Stimulated activated CD8-positive, alpha-beta memory T cell treated with anti-CD3 and anti-CD28 coated beads, Interleukin-7, amount 100 ng/mL, for 1 hour (primary cell): ENCODE measurements at places on chromosomes 4 and X.

- no peak for DNase-seq
Observed at GRCh38 chrX:39473812-39474211, 623.9 kb downstream of the BCOR start.

- no peak for DNase-seq
Observed at GRCh38 chr4:122117743-122118142, 34.4 kb upstream of the BLTP1 start.

DNA sequence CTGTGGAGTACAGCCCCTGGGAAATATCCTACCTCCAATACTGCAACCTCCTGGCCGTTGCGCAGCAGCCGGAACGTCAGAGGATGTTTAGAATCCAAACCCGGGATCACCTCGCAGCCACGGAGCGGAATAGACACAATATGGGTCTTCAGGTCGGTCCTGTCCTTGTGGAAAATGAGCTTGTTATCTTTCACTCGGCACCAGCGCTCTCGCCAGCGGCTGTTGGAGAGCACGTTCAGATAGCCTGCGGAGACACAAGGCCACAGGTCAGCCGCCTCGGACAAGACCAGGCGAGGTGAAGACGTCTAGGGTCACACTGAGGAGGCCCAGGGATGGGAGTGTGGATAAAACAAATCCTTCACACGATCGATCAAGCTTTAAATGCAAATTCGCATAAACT, 139.3 kb downstream of the AFAP1 start:
- DNase-seq, result no peak

DNA sequence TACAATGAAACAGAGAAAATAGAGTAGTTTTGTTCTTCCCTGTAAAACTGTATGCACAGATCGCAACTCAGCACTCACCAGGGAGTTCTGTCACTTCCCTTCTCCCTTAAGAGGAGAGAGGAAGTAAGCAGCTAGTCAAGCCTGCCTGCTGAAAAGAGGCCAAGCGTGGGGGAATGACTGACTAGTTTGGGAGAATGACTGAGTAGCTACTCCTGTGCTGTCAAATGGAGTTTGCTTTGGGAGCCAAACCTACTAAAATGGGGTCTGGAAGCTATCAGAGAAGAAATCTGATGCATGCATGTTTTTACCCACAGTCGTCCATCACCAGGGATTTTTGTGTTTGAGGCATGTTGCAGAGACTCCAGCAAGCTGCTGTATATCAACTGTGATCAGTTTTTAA, 54.6 kb upstream of the LHFPL1 start:
- DNase-seq, result no peak

- DNase-seq, result no peak
Observed at GRCh38 chrX:80803495-80803894, 6.2 kb downstream of the BRWD3 start.

GRCh38 chrX:46838486-46838870, 1.6 kb downstream of the RP2 start:
- no peak for DNase-seq

DNA sequence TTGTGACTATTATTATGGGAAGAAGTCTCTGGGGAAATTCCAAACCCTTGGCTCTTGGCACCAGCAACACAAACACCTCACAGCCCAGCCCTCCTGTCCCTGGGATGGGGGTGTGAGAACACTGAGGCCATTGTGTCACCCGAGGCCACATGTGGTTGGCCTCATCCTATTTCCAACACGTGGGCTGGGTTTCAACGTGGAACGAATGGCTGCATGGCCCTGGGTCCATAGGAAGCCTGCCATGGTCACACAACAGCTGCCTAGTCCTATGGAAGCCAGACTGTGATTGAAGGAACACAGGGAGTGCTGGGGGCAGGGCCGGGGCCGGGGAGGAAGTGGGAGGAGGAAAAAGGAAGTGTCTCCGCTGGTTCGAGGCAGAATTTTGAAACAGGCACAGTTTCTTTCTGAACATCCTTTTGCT, 10.0 kb downstream of the CLCN4 start:
- DNase-seq, result no peak

DNA sequence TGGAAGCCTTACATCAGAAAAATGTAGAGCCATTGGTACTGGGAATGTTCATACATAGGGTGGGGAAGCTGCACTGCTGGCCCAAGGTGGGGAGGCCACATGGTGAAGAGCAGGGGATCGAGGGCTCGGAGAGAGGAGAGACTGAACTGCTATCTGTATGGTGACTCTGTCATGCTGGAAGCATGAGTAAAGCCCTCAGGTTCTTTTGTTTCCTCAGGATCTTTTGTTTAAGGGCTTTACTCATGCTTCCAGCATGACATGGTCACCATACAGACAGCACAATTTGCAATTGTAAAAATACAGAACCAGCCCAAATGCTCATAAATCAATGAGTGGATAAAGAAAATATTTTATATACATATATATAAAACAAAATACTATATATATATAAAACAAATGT, 78.4 kb downstream of the KLF8 start:
- no peak for DNase-seq

GRCh38 chrX:123267220-123267619, 83.1 kb downstream of the GRIA3 start:
- DNase-seq, result no peak

- DNase-seq, result no peak
Observed at GRCh38 chr4:176767183-176767582, 25.5 kb downstream of the VEGFC start.

- DNase-seq, result no peak
Observed at GRCh38 chr4:186900232-186900900, 176.7 kb upstream of the FAT1 start.

DNA sequence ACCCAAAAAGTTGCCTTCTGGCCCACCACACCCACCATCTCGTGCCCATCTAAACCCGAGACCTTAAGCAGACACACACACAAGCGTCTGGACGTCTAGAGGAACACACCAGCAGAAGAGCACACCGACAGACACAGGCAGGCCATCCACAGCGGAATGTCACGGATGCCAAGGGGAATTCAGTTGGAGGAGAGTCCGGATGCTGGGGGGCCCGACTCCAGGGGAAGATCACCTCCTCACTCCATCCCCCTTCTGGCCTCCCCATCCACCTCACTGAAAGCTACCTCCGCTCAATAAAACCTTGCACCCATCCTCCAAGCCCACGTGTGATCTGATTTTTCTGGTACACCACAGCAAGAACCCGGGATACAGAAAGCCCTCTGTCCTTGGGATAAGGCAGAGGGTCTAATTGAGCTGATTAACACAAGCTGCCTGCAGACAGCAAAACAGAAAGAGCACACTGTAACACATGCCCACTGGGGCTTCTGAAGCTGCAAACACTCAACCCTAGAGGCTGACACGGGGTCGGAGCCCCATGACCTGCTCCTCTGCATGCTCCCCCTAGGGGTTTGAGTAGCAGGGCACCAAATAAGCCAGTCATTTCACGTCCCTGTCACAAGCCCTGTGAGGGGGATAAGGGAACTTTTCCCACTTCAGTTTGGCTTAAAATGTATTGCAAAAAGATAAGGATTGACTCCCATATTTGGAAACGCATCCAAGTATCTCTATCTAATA, 339.6 kb upstream of the PCDH10 start:
- DNase-seq, result no peak

GRCh38 chr4:123250843-123251242, 145.8 kb upstream of the SPRY1 start:
- DNase-seq, result no peak

DNA sequence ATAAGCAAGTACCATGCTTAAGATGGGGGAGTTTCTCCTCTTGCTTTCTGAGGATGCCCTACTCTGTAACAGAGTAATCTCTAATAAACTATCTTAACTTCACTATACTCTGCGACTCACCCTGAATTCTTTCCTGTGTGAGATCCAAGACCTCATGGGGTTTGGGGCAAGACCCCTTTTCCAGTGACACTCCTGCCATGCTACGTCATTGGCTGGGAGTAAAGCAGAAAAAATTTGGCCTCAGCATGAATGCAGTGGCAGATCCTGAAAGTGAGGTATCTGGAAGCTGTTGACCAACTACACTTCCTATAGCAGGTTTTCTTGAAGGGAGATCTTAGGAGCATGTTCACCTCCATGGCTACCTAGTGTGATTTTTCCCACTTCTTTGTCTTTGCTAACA, 109.1 kb upstream of the MED14 start:
- no peak for DNase-seq

- DNase-seq, result no peak
Observed at GRCh38 chr4:133162941-133163340, 13.8 kb downstream of the PCDH10 start.

- DNase-seq, result no peak
Observed at GRCh38 chr4:186999686-187000085, 276.0 kb upstream of the FAT1 start.

DNA sequence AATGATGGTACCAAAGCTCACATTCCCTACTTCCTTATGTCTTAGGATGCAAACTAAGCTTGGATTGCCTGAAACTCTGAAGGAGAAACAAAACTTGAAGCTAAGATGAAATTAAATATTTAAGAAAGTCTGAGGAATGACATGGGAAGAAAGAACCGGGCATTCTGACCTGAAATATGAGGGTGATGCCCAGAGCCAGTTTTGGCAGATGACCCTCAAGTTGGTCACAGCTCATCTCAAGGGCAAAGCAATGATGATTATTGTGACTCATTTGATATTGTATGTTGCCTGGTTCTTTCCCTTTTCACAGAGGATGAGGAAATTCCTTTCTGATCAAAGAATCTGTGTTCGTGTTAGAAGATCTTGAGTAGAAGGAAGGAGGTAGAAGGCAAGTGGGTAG, 96.0 kb upstream of the NHS start:
- DNase-seq, result no peak

DNA sequence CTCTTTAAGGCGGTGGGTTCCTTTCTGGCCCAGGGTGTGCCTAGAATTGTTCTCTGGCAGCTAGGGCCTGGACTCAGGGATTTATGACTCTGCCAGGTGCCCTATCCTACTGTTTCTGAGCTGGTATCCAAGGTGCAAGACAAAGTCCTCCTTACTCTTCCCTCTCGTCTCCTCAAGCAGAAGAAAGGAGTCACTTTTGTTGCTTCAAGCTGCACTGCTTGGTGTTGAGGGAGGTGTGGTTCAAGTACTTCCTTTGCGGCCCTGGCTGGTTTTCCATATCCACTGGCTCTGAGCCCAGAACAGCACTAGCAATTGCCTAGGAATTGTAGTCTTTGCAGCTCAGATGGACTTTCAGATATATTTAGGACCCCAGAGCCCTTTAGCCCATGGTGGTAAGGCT, 39.3 kb downstream of the RTL3 start:
- no peak for DNase-seq

- DNase-seq, result no peak
Observed at GRCh38 chr4:85478576-85478975, 3.6 kb downstream of the ARHGAP24 start.

GRCh38 chr4:9942921-9943600, 78.2 kb downstream of the SLC2A9 start:
- no peak for DNase-seq

GRCh38 chr4:89657931-89658700, 178.8 kb downstream of the SNCA start:
- DNase-seq, result no peak

- no peak for DNase-seq
Observed at GRCh38 chrX:3639236-3639635, 74.2 kb downstream of the PRKX start.

DNA sequence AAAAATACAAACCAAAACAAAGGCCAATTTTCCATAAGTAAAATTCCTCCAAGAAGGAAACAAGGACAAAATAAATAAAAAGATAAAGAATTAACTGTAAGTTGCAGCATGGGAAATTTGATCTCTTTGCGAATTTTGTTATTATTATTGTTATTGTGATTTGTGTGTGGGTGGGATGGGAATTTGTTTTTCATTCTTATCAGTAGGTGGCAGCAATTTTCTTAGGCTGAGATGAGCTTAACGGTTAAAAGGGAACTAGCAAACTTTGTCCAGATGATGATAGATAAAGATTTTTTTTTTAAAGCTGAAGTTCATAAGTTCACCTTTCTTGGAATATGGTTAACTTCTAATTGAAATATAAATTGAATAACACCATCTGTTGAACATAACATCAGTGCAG, 83.2 kb upstream of the IL1RAPL2 start:
- DNase-seq, result no peak

DNA sequence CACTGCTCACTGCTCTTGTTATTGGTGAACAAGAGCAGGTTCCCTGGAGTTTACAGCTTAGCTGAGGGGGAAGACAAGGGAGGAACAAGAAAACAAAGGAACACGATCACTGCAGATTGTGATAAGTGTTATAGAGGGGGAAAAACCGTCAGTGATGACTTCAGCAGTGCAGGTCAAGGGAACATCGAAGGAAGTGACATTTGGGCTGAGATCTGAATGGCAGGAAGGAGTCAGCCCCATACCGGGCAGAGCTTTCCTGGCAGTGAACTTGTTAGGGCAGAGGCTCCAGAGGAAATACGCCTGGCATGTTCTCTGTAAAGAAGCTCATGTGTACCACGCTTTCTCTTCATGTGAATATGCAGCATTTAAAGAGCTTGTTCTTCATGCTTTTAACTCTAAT, 78.1 kb downstream of the LDB2 start:
- DNase-seq, result no peak

- no peak for DNase-seq
Observed at GRCh38 chrX:57822398-57822797, 87.9 kb downstream of the ZXDA start.

GRCh38 chr4:78863254-78863869, 75.9 kb downstream of the PAQR3 start:
- DNase-seq, result no peak

- DNase-seq, result no peak
Observed at GRCh38 chrX:56738670-56739069, 9.6 kb downstream of the NBDY start.

DNA sequence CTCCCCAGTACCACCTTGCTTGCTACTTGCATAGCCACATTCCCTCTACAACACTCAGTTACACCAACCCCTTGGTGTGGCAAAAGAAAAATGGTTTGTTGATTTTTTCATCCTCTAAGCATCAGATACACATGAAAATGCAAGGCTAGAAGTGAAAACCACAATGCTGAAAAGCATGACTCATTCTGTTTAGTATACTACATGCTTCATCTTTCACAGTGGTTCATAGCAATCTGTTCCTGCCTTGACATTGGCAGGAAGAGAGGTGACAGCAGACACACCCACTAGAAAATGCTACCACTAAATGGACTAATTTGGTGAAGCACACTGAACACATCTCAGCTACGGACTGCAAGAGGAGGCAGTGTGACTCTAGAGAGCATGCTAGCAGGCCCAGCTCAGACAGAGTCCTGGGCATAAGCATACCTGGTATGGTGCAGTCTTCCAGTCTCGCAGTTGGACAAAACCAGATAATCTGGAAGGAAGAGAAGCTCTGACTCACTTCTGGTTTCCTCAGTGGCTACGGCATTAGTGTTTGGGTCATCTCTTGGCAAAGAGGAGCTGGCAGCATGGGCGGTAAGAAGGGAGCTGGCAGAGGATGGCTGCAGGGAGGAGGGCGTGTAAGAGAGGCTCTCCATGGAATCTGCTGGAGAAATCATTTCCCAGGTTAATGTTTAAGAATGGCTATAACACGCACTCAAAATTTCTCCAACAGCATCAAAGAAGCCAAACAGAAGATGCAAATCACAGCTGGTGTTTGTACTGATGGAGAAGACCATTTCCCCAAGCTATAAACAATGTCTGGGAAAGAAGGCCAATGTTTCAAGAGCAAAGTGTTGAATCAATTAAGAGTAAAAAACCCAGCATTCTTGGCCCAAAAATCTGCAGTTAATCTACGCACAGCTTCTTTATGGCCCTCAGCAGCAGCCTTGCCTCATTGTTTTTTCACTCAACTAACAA, 37.8 kb downstream of the GAB3 start:
- no peak for DNase-seq

GRCh38 chr4:26028133-26028792, 114.2 kb downstream of the SMIM20 start:
- no peak for DNase-seq
